ENCODE measurements at places on chromosomes 7 and 10.

DNA sequence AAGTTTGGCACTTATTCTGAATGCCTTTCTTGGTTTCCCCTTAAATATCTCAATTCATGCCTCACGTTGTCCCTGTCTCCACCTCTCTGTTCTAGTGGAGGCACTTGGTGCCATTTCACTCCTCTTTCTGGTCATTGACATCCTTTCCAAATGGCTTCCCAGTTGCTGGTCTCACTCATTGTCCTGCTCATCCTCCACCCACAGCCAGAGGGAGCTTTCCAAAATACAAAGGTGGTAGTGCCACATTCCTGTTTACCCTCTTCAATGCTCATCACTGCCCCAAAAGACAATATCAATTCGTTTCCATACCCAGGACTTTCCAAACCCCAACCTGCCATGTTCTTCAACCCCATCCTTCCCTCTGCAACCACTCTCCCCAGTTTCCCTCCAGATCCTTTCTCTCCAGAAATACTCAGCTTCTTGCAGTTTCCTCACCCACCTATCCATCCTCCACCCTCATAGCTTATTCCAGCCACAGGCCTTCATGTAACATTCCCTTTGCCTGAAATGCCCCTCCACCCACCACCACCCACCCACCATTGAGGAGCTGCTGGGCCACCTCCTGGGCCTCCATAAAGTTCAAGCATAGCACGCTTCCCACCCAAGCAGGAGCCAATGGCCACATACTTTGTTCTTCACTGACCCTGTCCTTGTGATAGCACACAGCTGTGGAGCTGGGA, 63.1 kb upstream of the ADRB1 start:
- no peak for DNase-seq

GRCh38 chr7:6157685-6158423, 114.6 kb downstream of the CYTH3 start:
- DNase-seq = no peak

- DNase-seq = no peak
Measured at GRCh38 chr10:33187427-33187999, 147.0 kb downstream of the NRP1 start.

DNA sequence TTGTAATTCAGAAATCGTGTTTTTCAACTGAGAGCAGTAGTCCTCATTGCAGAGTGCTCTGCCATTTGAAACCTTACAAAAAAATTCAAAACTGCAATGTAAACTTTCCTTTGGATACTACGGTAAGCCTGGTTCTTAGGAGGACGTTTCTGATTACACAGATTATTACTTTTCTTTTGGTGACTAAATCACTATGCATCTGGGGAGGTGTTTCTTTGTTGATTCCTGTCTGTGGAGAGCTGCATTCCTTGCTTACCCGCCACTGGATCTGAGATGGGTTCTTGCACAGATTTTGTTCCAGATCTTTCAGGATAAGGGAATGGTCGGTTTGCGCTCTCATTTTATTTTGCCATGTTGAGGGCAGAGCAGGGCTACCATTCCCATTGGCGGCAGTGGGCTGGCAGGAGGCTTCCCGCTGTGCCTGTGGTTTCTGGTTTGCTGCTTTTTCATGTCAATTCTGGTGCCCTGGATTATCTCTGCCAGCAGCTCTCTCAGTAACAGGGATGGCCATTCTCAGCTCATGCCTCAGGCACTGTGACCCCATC, 485.1 kb downstream of the GLRX3 start:
- no peak for DNase-seq

DNA sequence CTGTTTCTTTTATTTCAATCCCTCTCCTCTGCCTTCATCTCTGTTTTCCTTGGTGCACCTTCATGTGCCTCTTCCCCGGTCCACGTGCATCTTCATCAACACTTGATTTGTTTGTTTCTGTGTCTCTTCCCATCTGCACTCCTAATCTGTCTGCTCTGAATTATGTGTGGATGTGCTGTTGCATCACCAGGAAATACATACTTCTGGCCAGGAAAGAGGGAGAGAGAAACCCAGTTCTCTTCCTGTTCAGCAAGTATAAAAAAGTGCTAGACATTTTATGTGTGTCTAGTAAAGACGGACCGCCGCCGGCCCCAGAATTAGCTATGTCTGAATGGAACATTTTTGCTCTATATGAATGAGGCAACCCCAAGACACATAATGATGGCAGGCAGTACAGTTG, 93.8 kb downstream of the CALD1 start:
- DNase-seq = no peak

DNA sequence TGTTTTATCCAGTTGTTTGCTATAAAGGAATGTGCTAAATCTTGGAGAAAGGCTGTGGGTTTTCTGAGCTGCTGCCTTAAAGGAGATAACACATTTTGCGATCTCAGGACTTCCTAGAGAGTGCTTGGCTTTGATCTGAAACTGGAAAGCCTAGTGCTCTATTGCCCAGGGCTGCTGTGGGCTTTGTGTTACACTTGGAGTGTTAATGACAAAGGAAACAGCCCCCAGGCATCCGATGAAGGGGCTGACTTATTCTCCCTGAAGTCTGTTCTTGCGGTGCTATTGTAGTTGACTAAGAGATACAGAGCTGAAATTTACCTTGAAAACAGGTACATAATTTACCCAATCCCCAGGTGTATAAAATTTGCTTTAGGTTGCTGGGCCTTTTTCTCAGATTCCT, 74.5 kb downstream of the SND1 start:
- no peak for DNase-seq

GRCh38 chr7:93015779-93016481, 101.8 kb downstream of the SAMD9 start:
- no peak for DNase-seq

- no peak for DNase-seq
Measured at GRCh38 chr7:115356139-115356746, 434.3 kb downstream of the MDFIC start.

DNA sequence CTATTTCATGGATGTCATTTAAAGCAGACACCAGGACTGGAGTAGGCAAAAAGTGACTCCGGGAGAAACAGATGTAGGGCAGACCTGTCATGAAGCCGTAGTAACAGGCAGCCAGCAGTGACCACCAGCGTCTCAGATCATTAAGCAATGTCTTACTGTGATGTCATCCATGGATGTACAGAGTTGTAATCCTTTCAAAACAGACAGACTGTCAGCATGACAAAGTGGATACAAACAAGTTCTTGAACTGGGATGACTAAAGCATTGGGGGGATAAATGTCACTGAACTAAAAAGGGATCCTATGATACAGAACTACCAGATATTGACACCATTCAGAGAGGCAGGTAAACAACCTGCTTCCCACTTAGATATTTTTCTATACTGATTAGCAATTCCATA, 675.5 kb downstream of the PARD3 start:
- no peak for DNase-seq

- no peak for DNase-seq
Measured at GRCh38 chr10:12726971-12727831, 274.3 kb downstream of the CCDC3 start.

GRCh38 chr7:14806891-14807290, 95.7 kb downstream of the DGKB start:
- DNase-seq = no peak

DNA sequence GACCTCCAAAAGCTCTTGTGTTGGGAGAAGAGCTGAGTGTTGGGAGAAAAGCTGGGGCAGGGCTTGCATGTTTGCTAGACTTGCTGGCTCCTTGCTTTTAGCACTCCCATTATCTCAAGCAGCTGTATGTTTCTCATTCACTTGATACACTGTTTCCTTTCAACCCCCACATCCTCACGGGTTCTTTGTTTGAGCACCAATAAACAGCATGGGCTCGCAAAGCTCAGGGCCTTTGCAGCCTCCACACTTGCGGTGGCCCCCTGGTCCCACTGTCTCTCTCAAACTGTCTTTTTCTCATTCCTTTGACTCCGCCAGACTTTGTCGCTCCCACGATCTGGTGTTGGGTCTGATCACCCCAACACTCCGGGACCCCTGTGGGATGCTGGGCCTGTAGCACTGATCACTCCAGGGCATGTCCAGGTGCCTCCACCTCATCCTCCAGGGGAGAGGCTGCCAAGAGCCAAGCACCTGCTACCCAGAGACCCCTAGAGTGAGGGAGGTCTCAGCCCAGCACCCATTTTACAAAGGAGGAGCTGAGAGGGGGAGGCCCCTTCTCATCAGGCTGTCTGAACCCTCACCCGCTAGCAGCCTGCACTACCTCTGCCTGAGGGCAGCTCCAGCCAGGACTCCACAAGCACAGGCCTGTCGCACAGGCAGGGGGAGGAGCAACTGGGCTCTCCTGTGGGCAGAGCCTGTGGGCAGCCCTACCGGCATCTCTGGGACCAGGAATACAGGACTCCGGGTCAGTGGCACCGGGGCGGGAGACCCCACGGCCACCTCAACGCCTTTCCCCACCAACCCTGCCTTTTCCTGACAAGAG, 49.1 kb upstream of the MSMB start:
- DNase-seq = no peak

- no peak for DNase-seq
Measured at GRCh38 chr7:90933041-90933440, 331.2 kb upstream of the FZD1 start.

DNA sequence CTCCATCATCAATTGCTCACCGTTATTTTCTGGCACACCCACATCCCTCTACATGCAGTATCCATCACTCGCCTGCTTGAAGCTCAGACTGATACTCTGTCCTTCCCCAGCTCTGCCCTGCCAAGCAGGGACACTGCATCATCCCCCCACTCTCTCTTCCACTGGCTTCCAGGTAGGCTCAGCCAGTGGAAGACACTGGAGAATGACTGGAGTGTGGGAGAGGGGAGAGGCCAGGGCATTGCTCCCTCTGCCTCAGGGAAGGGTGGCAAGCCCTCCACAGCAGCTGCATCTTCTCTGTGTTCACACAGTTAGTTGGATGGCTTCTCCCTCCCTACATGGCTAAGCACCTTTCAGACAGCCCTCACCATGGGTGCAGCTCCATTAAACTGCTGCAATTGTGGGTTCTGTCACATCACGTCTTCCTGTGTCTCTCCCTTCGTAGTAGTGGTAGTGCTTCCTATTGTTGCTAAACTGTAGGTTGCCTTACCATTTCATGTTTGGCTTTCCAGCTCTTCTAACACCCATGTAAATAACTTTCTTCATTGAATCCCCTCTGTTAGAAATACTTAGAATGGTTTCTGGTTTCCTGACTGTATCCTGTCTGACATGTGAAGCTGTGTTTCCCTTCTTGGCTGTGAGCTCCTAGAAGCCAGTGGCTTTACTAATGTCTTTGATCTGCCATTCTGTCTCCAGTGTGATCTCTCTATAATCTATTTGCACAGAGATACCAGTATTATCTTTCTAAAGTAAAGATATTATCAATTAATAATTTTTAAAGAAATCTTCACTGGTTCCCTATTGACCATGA, 483.7 kb upstream of the LRRN3 start:
- DNase-seq = no peak

DNA sequence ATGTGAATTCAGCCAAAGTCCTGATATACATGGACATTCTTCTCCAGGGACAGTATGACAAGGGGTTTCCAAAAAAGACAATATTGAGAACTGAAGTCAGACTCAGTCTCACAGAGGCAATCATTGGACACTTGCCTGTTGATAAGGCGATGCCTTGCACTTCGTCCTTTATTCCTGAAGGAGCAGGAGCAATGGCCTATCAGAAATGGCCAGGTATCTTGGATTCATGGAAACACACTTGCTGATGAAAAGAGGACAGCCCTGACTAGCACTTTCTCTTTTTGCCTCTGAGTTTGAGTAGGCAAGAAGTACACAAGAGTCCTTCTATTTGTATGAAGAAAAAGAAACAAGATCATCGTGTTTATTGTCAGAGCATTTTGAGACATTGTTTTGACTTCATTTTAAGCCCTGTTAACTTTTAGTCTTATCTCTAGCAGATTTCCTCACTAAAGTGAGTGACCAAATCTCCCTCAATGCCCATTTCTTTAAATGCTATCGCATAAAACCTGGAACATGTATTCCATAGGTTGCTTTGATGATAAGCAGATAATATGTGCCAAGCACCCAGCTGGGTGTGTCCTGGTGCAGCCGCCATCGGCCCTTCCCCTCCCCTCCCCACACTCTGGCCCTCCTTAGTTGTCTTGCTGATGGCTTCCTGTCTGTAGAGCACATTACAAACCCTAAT, 26.6 kb downstream of the ST8SIA6 start:
- DNase-seq = no peak

DNA sequence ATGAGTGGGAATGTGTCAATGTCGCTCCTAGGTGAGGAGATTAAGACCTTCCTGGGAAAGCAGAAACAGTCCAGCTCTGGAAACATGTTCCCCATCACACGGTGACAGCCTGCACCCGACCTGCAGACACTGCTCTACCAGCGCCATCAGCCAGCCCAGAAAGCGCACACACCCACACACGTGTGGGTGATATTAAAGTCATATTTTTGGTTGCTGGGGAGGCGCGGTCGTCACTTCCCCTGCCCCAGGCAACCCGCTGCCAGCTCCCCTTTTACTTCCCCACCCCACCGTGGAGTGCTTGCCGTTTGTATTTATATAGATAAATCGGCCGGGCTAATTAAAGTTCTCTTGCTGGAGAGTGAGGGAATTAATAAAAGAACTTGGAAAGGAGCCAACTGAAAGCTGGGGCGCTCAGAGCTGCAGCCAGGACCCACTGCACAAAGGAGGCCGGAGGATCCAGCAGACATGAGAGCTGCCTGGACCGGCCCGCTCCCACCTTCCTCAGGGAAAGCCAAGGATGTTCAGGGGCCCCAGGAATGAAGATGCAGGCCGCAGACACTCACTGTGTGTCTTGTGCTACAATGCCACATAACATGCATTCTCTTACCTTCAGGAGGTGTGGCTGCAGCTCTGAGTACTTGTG, 145.2 kb upstream of the UNC5B start:
- no peak for DNase-seq

DNA sequence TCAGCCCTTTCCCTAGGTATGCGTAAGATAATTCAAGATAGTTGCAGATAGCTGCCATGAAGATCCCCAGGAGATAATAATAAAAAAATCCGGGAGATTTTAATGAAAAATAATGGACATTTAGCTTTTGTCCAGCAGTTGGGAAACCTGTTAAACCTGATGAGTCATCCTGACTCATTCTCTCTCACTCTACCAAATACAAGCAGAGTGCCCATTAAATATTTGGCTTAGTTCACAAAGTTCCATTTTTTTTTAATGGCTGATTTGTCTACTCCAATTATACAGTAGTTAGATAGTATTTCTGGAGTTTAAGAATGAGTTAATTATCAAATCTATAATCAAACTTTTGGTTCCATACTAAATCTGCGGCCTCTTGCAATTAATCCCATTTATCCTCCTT, 2.1 kb upstream of the SHTN1 start:
- DNase-seq = no peak

DNA sequence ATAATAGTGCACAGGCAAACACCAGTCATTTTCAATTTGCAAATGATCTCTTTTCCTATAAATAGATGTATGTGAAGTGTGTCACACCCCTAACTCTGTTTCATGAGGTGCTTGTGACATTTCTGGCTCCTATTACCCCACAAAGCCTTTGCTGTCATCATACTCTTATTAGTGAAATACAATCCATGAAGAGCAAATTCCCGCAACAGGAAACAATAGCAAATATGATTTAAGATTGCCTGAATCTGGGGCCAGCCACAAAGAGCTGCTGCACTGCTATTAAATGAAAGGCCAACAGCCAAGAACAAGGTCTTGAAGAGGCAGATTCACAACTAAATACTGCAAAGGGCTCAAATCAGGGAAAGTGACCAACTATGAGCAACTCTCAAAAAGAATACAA, 96.3 kb upstream of the CAV2 start:
- no peak for DNase-seq
